ENCODE measurements at places on chromosomes 4 and X.

DNA sequence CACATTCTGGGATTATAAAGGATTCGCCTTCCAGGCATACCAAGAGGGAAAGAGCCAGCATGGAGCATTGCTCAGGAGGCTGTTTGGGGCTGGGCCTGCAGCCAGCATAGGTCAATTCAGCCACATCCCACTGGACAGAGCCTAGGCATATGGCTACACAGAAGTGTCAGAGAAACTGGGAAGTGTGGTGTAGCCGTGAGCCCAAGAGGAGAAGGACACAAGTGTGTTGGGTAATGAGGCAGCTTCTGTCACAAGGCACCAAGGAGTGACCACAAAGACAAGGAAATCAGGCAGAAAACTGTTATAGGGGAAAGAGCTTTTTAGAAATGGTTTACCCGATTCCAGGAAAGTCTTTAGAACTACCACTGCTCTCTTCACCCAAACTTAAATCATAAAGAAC, 178.6 kb upstream of the TBL1X start:
- DNase-seq = no peak

DNA sequence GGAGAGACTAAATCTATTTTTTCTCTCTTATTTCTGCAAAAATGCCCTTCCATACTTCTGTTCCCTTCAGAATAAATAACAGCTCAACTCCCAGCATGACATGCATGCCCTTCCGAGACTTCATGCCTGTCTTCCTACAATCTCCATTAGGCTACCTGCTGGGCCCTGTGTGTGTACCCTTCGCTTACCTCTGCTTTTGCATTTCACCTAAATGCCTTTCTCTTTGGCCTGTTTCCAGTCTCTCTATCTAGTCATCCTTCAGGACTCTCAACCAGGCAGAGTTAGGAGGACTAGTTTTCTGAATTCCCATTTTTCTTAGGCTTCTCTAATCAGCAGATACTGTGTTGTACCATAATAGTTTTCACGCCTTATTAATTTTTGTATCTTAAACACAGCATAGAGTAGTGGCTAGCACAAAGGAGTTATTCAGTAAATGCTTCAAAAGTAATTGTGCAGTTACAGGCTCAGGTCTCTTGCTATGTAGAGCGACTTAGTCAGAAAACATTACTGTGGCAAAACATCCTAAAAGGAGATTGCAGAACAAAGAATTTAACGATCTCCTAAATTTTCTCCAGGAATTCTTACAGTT, 20.5 kb downstream of the SEPTIN11 start:
- no peak for DNase-seq

- no peak for DNase-seq
Measured at GRCh38 chrX:68232206-68232605, 201.1 kb downstream of the OPHN1 start.

GRCh38 chr4:7608046-7608445, 173.3 kb upstream of the PSAPL1 start:
- no peak for DNase-seq

DNA sequence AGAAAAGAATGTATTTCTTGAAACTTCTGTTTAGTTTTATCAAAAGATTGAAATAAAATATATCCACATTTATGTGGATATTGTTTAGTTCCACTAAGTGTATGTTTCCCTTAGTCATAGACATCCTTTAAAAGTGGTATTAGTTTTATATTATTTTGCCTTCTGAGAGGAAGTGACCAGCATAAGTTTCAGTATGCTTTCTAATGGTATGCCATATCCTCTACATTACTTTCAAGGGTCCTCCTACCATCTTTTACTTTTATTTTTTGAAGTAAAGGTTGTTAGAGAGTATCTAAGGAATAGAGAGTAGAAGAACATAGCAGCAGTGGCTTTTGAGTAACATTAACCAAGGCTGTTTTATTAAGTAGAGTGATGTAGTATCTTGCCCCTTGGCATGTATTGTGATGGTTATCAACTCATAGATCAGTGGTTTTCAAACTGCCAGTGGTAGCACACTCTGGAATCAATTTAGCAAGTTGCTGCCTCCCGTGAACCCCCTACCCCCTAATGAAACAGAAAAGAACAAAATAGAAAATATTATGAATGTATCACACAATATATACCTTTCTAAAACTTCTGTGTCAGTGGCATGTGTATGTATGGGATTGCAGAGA, 44.8 kb downstream of the RBPJ start:
- no peak for DNase-seq

DNA sequence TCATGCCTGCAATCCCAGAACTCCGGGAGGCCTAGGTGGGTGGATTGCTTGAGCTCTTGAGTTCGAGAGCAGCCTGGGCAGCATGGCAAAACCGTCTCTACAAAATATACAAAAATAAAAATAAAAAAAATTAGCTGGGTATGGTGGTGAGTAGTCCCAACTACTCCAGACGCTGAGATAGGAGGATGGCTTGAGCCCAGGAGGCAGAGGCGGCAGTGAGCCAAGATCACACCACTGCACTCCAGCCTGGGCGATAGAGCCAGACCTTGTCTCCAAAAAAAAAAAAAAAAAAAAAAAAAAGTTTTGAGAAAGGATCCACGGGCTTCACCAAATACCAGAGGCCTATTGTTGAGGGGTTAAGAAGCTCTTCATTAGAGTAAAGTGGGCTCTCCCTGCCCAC, 8.0 kb downstream of the SUPT20HL2 start:
- no peak for DNase-seq
